ENCODE measurements at places on chromosomes 13 and 19.

- no peak for DNase-seq
Measured at GRCh38 chr13:30353471-30354215, 46.3 kb upstream of the KATNAL1 start.

DNA sequence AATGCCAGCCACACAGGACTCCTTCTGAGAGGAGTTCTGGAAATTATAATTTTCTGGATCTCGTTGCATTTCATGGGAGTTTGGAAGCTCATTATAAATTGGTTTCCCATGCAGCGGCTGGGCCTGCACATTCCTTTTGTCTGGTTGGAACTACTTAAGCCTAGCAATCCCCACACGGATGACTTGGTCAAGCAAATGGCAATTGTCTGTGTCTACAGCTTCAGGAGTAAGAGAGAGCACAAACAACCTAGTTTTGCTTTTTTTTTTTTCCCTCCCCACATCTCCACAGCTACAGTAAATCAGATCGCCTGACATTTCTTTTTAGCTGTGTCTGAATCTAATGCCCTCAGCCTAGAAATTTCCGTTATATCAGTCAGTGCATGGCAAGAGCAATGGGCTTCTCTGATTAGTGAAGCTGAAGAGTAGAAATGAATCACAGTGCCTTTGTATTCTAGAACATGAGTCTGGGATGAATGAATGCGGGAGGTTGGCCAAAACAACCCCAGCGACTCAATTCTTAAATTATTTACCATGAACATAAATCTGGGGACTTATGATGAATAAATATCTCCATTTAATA lies 15.1 kb downstream of the PCDH8 start:
- no peak for DNase-seq

GRCh38 chr13:18949970-18950369 lies 231.7 kb downstream of the TUBA3C start:
- no peak for DNase-seq

DNA sequence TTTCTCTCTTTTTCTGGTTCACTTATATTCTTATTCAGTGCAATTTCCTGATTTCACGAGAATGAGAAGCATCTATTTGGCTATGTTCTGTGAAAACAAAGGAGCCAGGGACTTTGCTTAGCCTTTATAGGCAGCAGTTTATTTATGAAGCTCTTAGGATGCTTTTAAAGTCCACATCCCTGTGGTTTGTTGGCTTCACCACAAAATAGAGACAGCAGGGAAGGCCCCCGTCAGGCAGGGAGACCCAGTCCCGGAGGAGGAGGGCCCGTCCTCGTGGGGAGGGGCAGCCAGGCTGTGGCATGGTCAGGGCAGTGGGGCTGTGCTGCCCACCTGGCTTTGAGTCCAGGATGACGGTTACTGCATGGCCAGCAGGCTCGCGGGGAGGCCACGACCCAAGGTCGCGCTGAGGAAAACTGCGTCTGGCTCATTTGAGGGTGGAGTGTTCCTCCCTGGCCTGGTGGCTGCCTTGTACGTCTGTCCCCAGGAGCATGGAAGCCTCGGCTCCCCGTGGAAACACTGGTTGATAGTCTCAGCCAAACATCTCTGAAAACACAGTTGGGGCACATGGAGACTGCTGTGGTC lies 92.7 kb downstream of the ATP11A start:
- DNase-seq = no peak

- DNase-seq = no peak
Measured at GRCh38 chr13:67100730-67101129, 129.4 kb downstream of the PCDH9 start.

GRCh38 chr13:79501538-79502232 lies 20.7 kb downstream of the NDFIP2 start:
- DNase-seq = no peak

DNA sequence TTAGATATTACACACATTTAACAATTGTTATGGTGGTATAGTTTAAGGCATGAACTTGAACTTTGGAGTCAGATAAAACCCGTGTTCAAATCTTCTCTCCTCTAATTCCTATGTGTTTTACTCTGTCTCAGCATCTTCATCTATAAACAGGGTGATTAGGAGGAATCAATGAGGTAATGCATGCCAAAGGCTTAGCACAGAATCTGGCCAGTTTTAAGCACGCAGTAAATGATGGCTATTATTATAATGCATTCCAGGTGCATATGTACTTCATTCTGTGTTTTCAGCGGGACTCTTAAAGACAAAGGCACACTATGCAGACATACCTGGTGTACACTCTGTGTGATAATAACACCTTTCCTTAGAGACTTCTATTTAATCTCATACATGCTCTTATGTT lies 88.0 kb upstream of the FRY start:
- no peak for DNase-seq

DNA sequence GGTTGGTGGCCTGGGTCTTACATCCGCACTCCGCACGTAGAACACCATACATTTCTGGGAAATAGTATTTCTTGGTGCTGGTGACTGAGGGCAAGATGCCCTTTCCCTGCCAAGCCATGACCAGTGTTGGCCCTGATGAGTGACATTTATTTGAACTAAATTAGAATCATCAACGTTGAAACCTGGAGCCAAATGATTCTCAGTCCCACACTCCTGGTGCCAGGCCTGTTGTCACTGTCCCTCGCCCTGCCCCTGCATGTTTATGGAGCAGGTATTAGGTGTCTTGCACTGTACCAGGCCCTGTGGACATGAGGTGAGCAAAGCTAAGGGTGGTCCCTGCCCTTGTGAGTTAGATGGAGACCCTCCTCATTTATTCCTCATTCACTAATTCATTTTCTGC lies 5.8 kb downstream of the CHST8 start:
- no peak for DNase-seq

DNA sequence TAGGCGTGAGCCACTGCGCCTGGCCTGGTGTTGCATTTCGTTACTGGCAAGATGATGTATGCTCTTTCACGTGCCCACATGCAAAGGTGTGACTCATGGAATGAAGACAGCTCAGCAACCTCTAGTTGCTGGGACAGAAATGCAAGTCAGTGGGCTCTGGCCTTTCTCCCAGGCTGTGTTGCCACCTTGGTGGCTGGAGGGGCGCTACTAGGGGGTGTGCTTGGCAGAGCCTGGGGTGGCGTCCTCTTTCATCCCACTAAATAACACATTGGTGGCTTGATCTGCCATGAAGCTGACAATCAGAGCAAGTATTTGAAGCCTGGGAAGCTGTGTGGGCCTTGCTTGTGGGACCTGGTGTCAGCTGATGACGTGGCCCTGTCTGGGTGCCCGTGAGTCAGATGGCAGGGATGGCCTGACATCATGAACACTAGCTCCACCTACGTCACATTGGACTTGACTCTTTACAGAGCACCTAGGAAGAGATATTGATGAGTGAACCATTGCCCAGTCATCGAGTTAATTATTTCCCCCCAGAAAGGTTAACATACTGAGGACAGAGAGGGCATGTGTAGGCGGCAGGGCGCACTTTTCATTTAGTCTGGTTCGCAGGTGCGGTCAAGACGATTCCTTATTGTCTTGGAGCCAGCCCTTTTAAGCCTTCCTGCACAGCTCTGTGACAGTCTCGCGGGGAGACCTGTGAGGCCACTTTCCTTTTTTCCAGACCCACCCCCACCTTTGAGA lies 154.2 kb downstream of the TM9SF2 start:
- no peak for DNase-seq

DNA sequence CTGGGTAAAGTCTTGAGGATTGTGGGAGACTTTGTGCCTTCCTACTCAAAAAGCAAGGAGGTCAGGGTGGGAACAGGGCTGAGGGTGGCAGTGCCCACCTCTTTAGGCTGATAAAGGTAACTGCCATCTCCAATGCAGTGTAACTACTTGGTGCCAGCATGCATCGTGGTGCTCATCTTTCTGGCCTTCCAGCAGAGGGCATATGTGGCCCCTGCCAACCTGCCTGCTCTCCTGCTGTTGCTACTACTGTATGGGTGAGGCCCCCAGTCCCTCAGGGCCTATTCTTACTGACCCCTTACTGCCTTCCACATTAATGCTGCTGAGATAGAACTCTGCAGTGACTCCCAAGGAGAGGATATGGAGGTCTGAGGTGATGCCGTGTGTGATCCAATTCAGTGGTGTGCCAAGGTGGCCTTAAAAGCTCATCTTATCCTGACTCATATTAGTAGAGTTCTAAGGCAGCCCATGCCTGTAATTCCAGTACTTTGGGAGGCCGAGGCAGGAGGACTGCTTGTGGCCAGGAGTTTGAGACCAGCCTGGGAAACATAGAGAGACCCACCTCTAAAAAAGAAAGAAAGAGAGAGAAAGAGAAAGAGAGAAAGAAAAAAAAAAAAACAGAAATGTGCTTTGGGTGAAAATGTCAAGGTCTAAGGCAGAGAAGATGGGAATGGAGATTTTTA lies 9.7 kb upstream of the ARHGAP45 start:
- no peak for DNase-seq

- no peak for DNase-seq
Measured at GRCh38 chr19:45809643-45810159, 5.4 kb downstream of the RSPH6A start.

- DNase-seq = no peak
Measured at GRCh38 chr19:17831419-17831888, 10.1 kb upstream of the INSL3 start.

DNA sequence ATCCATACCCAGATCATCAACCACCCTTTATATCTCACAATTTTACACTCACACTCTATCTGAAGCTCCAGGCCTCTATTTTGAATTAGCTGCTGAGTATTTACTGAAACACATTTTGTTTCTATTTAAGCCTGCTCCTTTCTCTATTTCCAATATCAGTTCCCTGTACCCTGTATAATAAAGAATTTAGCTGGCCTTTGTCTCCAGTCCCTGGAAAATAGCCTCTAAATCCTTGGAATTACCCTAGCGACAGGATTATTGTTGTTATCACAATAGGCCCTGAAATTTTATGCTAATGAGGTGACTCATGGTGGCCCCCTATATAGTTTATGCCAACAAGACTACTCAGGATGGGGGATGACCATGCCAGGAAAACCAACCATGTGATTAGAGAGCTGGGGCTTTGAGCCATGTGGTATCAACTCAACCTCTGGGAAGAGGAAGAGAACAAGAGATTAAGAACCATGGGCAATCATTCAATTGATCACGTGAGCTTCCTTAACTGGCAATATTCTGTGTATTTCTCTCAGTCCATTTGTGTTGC lies 72.7 kb downstream of the KATNAL1 start:
- no peak for DNase-seq

GRCh38 chr19:8576273-8576993 lies 809 bp downstream of the MYO1F start:
- no peak for DNase-seq

DNA sequence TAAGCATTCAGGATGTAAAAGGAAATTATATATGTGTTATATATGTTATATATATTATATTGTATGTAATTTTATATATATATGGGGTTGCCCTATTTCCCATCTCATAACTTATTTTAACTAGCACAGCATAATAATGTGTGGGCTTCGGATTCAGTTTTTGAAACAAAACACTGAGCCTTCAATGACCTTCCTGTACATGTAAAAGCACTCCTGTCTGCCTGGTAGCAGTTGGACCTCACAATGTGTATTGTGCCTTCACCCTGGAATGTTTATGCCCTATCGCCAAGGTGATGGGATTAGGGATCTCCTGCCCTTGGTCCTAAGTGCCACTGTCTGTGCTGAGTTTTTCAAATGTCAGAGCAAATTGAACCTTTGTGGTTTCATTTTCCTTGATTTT lies 968.8 kb downstream of the TUBA3C start:
- no peak for DNase-seq

DNA sequence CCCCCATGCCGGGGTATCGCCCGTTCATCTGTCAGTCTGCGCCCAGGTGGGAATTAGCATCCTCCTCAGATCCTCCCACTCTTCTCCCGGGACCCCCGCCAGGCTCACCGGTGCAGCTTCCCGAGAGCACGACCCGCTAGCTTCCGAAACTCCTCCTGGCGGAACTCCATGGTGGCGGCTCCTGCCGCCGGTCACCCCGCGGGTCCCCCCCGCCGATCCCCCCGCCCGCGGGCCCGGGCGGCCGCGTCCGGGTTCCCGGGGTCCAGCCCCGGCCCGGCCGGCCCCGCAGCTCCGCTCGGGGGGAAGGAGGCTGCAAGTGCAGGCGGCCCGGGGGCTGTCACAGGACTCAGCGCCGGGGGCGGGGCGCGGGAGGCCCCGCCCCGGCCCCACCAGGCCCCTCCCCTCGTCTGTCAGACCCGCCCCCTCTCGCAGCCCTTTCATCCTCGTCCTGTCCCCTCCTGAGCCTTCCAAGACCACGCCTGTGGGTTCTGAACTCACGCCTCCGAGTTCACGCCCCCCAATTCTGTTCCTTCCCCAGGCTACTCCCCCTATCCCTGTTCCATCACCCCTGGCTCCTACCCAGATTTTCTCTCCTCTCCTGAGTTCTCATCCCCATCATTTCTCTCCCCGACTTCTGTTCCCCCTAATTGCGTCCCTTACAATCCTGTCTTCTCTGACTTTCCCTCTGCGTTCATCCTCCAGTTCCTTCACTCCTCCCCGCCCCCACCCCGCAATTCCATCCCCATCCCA lies at the start of gene SLC17A7:
Gene SLC17A7 (minus strand): TSS at position 318 of the 750 bp plus-strand sequence. CDS start 148 bp downstream, at position 170.
- DNase-seq = peak; percentile 65

- DNase-seq = no peak
Measured at GRCh38 chr13:40375489-40376171, 290.8 kb downstream of the FOXO1 start.

- DNase-seq = no peak
Measured at GRCh38 chr19:47058621-47059022, 10.2 kb upstream of the TMEM160 start.

GRCh38 chr19:57558525-57558924 lies 1.1 kb downstream of the ZNF550 start:
- no peak for DNase-seq

- DNase-seq = no peak
Measured at GRCh38 chr19:3071768-3072167, 9.5 kb upstream of the TLE5 start.

- peak; percentile 15 for DNase-seq
Measured at GRCh38 chr13:106376401-106377112, 158.9 kb downstream of the EFNB2 start.

GRCh38 chr13:35714588-35715377 lies 238.3 kb upstream of the MAB21L1 start:
- peak; percentile 85 for DNase-seq

DNA sequence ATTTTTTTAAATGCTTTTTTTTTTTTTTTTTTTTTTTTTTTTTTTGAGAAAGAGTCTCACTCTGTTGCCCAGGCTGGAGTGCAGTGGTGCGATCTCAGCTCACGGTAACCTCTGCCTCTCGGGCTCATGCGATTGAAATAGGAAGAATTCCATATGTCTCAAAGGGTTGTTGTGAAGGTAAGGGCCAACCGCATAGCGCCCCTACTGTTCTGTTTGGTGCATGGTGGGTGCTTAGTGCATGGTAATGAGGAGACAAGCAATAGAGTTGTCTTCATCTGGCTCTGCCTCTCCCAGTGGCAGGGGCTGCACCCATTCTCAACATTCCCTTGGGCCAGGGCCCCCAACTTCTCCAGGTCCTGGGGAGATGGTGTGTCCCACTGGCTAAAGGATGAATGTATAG lies 68.7 kb downstream of the RASL11A start:
- DNase-seq = peak; percentile 60

DNA sequence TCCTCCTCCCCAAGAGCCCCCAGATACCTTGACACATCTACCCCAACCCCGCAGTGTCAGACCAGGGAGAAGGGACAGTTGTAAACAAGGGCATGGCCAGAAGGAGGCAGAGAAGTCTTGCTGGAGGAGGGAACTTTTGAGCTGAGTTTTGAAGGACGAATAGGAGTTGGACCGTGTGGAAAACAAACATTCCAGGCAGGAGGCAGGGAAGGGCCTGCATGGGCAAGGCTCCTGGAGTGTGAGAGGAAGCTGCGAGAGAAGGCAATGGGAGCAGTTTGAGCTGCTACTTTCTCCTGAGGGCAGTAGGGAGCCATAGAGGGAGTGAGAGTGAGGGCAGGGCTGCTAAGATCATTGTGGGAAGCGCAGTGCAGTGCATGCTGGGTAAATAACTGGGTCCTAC lies 23.3 kb downstream of the IL12RB1 start:
- peak; percentile 47 for DNase-seq

- DNase-seq = no peak
Measured at GRCh38 chr13:108276060-108276459, 6.5 kb downstream of the TNFSF13B start.

Data from BE2C (cell line).